ENCODE measurements at places on chromosomes 7 and 10.
A peak's percentile ranks its signal among the peaks of the same experiment; 100 is the strongest.

DNA sequence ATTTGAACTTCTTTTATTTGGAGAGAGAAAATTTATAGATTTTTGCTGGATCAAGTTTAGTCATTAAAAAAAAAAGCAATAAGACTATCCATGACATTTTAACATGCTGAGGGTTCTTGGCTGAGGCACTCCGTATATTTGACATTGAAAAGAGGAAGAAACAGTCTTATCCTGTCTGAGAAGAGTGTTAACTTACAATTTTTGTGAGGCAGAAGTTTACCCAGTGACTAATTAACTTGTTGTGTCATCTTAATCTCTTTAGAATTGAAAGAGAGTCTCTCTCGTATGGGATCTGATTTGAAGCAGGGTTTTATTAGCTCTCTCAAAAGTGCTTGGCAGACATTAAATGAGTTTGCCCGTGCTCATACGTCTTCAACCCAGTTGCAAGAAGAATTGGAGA is 39.3 kb downstream of the SEC23IP start:
- DNase-seq = no peak

- DNase-seq = no peak
These were observed 123.6 kb upstream of the TMEM72 start for GRCh38 chr10:44787480-44788075.

DNA sequence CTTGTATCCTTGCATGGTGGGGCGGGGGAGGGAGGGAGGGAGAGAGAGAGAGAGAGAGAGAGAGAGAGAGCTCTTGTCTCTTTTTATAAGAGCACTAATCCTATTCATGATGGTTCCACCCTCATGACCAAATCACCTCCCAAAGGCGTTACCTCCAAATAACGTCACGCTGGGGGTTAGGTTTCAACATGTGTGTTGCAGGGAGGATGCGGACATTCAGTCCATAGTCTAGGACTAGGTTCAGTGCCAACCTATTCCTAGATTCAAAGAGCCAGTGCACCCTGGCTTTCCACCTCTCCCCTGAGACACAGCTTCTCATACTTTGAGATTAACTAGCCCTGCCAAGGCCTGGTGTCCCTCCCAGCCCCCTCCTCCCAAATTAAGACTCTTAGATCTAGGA is 123.0 kb downstream of the GRK5 start:
- no peak for DNase-seq

- DNase-seq = no peak
These were observed 45.1 kb downstream of the CHN2 start for GRCh38 chr7:29239638-29240037.

- no peak for DNase-seq
These were observed 309.2 kb upstream of the ZMIZ1 start for GRCh38 chr10:78759456-78760120.

GRCh38 chr10:79404690-79405131 is 40.7 kb downstream of the ZCCHC24 start:
- no peak for DNase-seq

- DNase-seq = peak; percentile 12
These were observed 568 bp upstream of the MEOX2 start for GRCh38 chr7:15686957-15687545.

- DNase-seq = no peak
These were observed 531.7 kb downstream of the ETV1 start for GRCh38 chr7:13457790-13458189.

GRCh38 chr10:132243626-132244025 is 56.9 kb downstream of the DPYSL4 start:
- no peak for DNase-seq
